ENCODE measurements at places on chromosomes 16 and 17.

- peak; percentile 35 for DNase-seq
Measured at GRCh38 chr17:67245694-67246402, 852 bp upstream of the HELZ start.

DNA sequence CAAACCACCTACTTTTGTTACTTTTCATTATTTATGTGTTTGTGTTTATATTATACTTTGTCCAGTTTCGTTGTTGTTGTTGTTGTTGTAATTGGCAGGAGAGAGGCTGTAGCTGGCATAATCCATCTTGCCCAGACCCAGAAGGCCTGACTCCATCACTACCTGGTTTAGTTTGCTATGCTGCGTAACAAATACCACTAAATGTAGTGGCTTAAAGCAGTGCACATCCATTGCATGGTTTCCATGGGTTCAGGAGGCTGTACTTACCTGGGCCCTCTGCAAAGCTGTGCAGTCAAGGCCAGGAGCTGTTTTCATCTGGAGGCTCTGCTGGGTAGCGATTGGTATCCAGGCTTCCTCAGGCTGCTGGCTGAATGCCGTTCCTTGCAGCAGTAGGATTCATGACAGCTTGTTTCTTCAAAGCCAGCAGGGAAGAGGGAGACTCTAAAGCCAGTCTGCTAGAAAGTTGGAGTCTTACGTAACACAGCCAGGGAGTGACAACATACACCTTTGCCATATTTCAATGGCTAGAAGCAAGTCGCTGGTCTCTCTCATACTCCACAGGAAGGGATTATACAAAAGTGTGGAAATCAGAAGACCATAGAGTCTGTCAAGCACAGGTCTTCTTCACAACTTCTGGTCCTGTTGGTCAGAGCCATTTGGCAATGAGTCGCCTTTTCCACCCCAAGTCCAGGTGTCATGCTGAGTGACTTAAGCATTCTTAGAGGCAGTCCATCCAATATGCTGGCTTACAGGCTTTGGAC, 41.1 kb downstream of the TNRC6C start:
- DNase-seq: no peak

GRCh38 chr17:518047-518735, 165.6 kb upstream of the RPH3AL start:
- DNase-seq: no peak

- DNase-seq: no peak
Measured at GRCh38 chr17:10075919-10076318, 122.5 kb downstream of the GAS7 start.

GRCh38 chr16:86205521-86206245, 304.6 kb upstream of the FOXF1 start:
- DNase-seq: no peak

- DNase-seq: no peak
Measured at GRCh38 chr16:86430814-86431213, 79.5 kb upstream of the FOXF1 start.

- no peak for DNase-seq
Measured at GRCh38 chr16:84358601-84359295, 9.6 kb upstream of the ATP2C2 start.

- DNase-seq: no peak
Measured at GRCh38 chr17:17367931-17368330, 64.8 kb downstream of the NT5M start.

DNA sequence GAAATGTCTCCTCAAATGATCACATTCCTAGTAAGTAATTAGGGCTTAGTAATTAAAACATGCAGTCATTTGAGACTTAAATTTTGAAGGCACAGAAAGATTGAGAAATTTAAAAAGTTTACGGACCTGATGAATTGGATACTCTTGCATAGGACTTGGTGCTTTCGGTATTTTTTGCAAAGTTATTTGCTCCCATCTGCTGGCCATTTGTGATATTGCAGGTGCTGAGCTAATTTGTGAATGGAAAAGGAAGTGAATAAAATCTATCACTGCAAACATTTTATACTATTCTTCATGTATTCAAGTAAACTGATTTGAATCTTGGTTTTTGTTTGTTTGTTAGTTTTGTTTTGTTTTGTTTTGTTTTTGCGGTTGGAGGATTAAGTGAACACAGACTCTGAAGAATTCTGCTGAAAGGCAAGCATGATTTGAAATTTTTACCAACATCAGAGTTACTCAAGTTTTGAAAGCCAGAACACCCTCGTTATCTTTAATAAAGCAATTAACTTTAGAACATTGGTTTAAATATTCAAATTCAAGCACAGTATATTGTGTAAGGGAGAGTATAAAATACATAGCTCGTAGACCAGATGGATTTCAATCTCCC, 689.5 kb upstream of the RBFOX1 start:
- no peak for DNase-seq

Data from GM06990 (cell line).